CD4-positive, alpha-beta T cell treated with Interferon alpha-2 for 1 hour (primary cell): ENCODE measurements at places on chromosomes 2 and 18.

DNA sequence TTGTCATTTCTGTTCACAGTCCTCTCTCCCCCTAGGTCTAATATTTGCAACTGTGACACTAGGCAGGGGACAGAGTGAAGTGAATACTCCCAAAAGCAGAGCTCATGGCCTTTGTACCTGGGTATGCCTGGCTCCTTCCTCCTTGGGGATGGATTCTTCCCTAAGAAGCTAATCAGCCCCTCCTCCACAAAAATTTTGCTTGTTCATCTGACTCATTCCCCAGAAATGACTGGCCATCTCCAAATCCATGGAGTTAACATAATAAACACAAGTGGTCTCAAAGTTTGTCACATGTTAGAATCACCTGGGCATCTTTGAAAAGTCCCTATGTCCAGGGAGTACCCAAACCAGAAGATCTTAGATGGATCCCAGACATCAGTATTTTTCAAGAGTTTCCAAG, 65.3 kb downstream of the SUCLG1 start:
- no peak for DNase-seq

DNA sequence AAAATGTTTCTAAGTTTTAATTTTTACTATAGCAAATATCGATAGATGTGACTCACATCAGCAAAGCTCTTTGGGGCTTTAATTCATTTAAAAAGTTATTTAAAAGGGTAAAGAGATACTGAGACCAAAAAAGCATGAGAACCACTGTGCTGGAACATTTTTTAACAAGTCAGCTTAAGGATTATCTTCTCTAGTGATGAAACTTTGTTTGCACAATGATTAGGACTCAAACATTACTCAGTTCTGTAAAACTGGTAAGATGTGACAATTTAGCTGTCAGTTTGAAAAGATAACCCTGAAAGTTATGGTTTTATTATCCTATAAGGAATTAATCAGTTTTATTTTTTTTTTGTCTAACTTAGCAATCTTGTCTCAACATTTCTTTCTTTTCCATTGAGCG, 301.4 kb downstream of the TSN start:
- no peak for DNase-seq

DNA sequence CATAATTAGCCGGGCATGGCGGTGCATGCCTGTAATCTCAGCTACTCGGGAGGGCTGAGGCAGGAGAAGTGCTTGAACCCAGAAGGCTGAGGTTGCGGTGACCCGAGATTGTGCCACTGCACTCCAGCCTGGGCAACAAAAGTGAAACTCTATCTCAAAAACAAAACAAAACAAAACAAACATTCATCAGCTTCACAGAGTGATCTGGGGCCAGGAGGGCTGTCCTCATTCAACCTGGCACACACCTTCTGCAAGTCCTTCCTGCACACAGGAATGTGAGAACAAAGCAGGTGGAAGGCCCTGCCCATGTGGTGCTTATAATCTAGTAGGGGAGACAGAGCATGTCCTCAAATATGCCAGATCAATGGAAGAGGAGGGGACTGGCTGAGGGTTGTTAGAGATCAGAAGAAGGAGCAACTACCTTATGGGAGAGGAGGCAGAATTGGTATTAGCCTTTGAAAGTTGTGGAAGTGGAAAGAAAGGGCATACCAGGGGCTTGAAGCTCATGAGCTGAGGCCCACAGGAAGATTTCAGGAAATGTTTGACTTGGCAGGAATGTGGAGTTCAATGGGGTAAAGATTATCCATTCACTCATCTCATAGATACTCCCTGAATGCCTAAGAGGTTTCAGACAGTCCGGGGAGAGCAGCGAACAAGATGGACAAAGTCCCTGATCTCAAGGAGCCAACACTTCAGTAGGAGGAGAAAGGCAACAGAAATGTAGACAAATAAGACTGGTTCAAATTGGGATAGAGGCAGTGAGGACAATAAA, 155.3 kb upstream of the SIX3 start:
- DNase-seq, result no peak

GRCh38 chr2:182318466-182319220, 108.2 kb downstream of the PDE1A start:
- no peak for DNase-seq

DNA sequence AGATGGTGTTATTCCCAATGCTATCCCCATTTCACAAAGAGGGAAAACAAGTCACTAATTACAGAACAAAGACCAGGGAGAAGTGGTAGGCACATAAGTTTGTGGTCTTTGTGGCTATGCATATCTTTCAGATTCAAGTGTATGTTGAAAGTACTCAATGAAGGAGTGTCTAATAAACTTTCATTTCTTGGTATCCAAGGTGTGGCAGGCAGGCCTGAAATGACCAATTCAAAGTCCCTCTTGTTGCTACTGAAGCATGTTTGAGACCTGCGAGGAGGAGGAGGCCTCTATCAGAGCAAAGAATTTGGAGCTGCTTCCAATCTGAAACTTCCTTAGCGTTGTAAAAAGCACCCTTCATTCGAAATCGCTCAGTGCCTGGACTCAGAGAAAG, 60.9 kb upstream of the KLF7 start:
- DNase-seq, result no peak

DNA sequence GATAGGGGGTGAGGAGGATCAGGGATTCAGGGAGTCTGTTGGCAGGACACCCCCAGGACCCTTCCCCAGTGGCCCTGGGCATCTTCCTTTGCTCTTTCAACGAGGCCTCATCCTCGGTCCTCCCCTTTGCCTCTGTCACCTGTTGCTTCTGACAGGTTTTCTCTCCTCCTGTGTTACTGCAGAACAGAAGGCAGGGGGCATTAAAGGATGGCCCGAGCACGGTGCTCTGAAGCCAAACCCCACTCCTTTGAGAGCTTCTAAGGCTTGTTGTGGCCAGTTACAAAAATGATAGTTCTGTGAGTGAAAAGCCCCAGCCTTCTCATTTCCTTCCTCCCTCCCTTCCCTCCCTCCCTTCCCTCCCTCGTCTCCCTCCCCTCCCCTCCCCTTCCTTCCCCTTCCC, 82.5 kb downstream of the THNSL2 start:
- no peak for DNase-seq

GRCh38 chr2:129337076-129337475, 642.4 kb upstream of the RAB6C start:
- no peak for DNase-seq

- DNase-seq, result no peak
These were observed 12.6 kb downstream of the LDLRAD4 start for GRCh38 chr18:13231151-13231550.

DNA sequence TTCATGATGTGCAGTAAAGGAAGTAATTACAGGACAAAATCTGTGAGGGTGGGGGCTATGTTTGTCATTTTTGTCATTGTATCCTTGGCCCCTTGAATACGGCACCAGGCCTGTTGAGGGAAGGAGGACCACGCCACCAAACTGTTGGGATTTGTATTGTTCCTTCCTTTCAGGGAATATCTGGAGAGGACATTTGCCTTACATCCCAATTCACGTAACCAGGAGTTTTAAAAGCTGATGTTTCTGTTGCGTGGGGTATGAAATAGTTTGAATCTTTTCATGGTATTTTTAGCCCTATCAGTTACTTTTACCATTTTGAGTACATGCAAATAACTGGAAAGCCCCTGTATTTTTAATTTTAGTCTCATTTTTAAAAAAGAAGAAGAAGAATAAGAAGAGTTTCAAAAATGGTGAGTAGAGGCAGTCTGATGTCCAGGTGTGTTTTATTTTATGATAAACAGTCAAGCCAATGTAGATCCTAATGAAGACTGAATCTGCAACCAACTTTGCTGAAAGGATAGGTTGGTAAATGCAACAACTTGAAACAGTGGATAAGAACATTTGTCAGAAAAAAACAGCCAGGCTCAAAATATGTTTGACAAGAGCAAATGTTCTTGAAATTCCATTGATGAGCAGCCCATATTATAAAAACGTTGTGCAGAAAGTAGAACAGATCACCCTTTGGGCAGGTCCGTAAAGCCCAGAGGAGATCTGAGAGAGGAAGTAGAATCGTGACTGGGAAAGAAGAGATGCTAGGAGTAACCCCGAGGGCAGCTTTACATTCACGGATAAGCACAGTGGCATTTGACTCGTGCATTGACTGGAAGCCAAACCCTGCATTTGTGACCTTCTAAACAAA, 54.5 kb downstream of the RASGRP3 start:
- no peak for DNase-seq

DNA sequence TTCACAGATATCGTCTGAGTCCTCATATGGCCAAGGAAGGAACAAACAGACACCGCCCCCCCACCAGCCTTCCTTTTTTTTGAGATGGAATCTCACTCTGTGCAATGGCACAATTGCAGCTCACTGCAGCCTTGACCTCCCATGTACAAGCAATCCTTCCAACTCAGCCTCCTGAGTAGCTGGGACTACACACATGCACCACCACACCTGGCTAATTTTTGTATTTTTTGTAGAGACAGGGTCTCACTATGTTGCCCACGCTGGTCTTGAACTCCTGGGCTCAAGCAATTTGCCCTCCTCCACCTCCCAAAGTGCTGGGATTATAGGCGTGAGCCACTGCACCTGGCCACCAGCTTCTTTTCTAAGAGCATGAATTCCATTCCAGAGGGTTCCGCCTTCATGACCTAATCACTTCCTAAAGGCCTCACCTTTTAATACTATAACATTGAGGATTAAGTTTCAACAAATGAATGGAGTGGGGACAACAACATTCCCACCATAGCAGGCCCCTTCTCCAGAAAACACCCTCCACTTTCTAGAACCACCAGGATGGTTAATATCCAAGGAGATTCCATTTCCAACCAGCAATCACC, 2.2 kb upstream of the TMBIM1 start:
- DNase-seq, result no peak

DNA sequence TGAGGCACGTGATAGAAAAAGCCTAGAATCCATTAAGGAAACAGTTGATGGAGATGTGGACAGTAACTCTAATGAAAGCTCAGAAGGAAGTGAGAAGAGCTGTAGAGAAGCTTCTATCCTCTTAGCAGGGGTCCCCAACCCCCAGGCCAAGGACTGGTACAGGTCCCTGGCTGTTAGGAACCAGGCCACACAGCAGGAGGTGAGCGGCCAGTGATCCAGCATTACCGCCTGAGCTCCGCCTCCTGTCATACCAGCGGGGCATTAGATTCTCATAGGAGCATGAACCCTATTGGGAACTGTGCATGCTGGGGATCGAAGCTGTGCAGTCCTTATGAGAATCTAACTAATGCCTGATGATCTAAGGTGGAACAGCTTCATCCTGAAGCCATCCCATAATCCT, 8.7 kb upstream of the IMP4 start:
- no peak for DNase-seq

DNA sequence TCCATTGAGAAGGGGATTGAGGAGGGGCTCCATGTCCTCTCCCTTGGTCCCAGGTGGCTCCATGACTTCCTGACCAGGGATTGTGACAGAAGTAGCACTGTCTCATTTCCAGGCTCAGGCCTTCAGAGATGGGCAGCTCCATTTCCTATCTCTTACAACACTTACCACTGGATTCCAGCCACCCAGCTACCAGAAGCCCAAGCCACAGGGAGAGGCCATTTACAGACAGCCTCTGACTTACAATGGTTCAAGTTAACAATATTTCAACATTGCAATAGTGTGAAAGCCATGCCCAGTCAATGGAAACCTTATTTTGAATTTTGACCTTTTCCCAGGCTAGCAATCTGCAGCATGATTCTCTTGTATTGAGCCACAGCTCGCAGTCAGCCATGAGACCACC, 164.9 kb upstream of the AGAP1 start:
- no peak for DNase-seq

GRCh38 chr18:12929477-12930083, 18.2 kb upstream of the SEH1L start:
- no peak for DNase-seq

DNA sequence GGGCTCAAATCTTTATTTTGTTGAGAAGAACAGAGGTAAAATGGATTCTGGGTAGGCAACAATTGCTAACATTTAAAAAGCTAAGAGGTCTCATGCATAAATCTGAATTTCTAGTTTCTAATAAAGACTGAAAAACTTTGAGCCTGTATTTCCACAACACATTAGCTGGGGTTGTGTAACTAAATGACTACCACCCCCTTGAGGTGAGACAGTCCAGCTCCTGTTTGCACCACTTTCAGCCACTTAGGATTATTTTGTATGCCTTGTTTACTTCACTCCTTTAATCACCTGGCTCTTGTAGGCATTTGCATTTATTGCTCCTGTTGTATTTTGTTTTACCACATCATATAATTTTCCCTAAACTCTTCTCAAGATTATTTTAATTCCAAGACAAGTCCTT, 376.6 kb downstream of the PTH2R start:
- DNase-seq, result no peak

DNA sequence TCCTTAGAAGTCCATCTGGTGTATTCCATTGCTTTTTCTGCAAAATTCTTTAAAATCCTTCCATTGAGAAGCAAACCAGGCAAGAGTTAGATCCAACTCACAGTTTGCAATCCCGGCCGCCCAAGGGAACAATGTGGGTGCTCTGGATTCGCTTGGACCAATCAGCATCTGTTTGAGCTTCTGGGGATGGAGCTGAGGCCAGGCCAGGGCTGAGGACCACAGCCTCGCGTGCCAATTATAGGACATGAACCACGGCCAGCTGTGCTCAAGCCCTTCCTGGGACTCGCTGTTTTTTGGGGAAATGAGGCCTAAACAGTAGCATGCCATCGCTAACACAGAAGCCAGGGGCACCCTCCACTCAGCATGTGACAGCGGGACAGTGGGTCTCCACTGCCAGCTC, 270.8 kb downstream of the HDAC4 start:
- no peak for DNase-seq

DNA sequence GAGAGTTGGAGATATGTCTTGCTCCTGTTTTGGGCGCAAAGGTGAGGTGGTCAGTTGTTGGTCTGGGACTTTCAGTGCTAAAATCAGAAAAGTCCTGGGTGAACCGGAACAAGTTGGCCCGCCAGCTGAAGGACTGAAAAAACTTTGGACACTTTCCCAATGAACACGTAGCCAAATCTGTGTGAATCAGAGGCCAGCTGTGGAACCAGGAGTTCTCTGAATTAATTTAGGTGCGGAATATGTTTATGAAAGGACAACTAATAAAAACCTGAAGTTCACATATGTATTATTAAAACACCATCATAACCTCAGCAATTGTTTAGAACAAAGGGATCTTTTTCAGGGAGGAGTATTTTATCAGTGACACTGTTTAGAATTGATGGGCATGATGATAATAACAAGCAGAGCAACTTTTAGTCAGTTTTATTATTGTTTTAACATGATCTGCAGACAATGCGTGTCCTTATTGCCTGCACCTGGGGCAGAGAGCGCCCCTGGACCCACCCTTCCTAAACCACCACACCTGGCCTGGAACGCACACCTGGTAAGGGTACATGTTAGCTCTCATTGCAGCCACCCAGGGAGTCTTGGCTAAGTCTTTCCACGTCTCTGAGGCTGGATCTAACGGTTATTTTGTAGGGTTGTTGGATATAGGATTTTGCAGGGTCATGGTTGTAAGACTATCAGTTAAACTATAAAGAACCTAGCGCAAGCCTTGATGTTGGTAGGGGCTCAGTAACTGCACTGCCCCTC, 9.9 kb upstream of the ODC1 start:
- no peak for DNase-seq

- DNase-seq, result no peak
These were observed 110.2 kb upstream of the UNC80 start for GRCh38 chr2:209661286-209661894.
